Immature natural killer cell (primary cell): ENCODE measurements at places on chromosomes 16 and 17. TPM values are rescaled to one million over a fixed set of nuclear protein-coding genes. Genes with fewer than 3 reads are reported as not detected.

The HOXB1 gene
- not detected for polyA plus RNA-seq

The ZNF207 gene
- polyA plus RNA-seq: 221 TPM

The TPSAB1 gene
- not detected for polyA plus RNA-seq

The NOL11 gene
- 11.0 TPM for polyA plus RNA-seq

The C16orf82 gene
- not detected for polyA plus RNA-seq

The KRT23 gene
- not detected for polyA plus RNA-seq

The GNG13 gene
- not detected for polyA plus RNA-seq
